ENCODE measurements at places on chromosomes 1 and 21.
A peak's percentile ranks its signal among the peaks of the same experiment; 100 is the strongest.

- no peak for DNase-seq
Measured at GRCh38 chr1:92441697-92442342, 44.9 kb downstream of the GFI1 start.

- no peak for DNase-seq
Measured at GRCh38 chr21:45990049-45990711, 8.6 kb downstream of the COL6A1 start.

- no peak for DNase-seq
Measured at GRCh38 chr1:4760088-4760487, 105.7 kb downstream of the AJAP1 start.

DNA sequence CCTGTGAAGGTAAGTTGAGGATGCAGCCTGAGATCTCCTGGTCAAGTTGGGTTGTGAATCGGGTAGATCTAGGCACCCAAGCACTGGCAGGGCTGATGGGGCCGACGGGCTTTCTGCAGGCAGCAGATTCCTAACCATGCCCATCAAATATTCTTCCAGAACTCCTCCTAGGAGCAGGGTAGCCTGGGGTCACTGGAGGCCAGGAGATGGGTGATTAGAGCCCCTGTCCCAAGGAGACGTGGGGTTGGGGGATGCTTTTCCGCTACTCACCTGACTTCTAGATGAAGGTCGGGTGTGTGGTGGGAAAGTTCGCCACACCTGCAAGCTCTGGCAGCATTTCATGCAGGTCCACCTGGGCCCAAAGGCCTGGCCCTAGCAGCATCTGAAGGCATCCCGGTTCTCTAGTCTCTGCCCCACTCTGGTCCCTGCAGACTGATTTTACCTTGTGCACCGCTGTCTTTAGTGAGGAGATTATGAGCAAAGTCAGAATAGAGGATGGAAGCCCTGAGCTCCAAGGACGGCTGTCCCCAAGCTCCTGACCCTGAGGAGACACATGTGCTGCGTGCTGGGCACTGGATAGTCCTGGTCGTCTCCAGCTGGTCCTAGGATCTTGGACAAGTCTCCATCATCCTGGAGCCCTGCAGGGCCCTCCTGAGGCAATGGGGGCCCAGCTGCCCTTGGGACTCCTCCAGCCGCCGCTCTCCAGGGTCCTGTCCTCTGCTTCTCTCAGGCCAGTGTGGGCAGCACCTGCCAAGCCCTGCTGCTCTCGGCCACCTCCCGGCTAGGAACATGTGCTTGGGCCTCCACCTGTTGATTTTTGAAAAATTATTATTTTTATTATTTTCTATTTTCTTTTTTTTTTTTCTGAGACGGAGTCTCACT lies 21.8 kb upstream of the C2CD2 start:
- peak; percentile 56 for DNase-seq

GRCh38 chr1:74731399-74732052 lies 1.3 kb downstream of the CRYZ start:
- no peak for DNase-seq

DNA sequence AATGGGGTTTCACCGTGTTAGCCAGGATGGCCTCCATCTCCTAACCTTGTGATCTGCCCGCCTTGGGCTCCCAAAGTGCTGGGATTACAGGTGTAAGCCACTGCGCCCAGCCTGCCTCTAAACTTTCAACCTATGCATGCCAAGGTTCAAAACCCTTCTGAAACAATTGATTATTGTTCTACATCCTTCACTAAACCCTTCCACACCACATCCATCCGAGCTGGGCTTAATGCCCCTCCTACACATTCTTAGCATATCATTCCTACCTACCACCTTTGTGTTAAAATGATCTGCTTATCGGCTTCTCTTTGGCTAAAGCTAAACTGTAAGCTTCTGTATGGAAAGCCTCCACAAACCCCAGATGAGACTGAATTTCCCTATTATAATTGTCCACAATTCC lies 40.8 kb upstream of the DOCK7 start:
- no peak for DNase-seq

- no peak for DNase-seq
Measured at GRCh38 chr1:35191429-35192055, 1.4 kb downstream of the SFPQ start.

DNA sequence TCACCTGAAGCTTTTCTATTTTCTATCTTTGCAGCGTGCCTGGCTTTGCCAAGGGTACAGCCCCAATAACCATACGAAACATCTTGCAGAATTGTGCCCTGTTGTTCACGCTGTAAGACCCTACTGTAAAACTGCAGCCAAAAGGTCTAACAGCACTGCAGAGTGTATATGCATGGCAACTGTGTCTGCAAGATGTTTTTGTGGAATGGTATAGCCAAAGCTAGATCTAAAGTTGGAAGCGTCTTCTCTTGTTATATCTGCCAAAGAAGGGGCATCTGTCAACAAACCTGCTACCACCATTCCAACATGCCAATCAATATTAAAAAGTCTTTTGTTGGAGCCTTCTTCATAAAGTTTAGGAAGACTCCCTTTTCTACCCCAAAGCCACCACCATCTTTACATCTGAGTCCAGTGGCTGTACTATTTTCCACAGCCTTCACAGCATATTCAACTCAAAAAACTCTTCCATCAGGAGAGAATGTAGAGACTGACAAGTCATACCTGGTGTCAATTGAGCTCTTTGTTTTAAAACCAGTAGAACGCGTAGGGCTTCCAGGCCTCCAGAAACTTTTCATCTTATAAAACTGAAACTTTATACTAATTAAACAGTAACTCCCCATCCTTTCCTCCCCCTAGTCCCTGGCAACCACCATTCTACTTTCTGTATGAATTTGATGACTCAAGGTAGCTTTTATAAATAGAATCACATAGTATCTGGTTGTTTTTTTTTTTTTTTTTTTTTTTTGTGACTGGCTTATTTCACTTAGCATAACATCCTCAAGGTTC lies 40.0 kb downstream of the ZSCAN20 start:
- no peak for DNase-seq

- DNase-seq: no peak
Measured at GRCh38 chr1:87757676-87758075, 429.0 kb downstream of the LMO4 start.

DNA sequence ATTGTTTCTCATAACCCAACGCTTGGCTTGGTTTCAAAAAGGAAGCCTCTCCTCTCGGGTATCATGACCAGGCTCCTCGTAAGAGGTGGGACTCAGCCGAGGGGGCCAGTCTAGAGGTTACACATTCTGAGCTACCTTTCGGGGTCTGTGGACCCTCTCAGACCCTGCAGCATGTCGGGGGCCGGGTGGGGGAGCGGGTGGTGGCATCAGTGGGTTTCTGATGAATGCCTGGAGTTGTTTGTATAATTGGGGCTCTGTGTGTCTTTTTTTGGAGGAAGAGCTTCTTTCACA lies 229.3 kb downstream of the CAMTA1 start:
- DNase-seq: no peak

DNA sequence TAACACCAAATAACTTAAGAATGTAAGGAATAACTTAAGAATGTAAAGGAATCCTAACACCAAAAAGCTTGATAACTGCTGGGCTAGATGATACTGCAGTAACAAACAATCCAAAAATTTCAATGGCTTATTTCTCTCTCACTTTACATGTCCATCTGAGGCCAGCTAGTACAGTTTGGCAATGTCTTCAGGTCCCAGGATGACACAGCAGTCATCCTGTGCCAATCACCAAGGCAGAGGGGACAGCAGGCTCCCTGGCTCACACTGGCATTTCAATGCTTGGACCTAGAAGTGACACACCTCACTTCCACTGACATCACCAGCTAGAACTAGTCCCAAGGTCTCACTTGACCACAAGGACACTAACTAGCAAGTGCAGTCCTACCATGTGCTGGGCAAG lies 15.3 kb downstream of the DNAJC11 start:
- DNase-seq: no peak

- DNase-seq: no peak
Measured at GRCh38 chr1:94351481-94351880, 66.7 kb upstream of the ABCD3 start.

- DNase-seq: peak; percentile 40
Measured at GRCh38 chr1:205505076-205505729, 734 bp downstream of the CDK18 start.

GRCh38 chr1:8379513-8380186 lies 61.7 kb downstream of the SLC45A1 start:
- no peak for DNase-seq

GRCh38 chr21:28683982-28684752 lies 308.5 kb downstream of the LTN1 start:
- DNase-seq: no peak

GRCh38 chr1:57536749-57537423 lies 113.0 kb upstream of the DAB1 start:
- no peak for DNase-seq

GRCh38 chr1:69045572-69045971 lies 522.1 kb upstream of the LRRC7 start:
- DNase-seq: no peak

DNA sequence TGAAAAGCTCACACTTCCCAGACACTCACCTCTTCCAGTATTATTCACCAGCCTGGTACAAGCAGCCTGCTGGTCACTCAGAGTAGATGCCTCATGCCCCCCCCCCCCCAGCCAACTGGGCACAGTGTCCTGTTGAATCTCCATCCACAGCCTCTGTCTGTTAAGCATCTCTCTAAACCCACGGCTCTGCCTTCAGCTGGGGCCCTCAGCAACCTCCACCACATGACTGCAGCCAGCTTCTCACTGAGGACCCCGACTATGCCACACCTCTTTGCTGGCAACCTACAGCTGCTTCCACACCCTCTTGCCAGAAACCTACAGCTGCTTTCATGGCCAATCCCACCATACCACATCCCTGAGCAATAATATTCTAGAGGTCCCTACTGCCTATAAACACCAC lies 113.1 kb downstream of the RHOU start:
- no peak for DNase-seq

DNA sequence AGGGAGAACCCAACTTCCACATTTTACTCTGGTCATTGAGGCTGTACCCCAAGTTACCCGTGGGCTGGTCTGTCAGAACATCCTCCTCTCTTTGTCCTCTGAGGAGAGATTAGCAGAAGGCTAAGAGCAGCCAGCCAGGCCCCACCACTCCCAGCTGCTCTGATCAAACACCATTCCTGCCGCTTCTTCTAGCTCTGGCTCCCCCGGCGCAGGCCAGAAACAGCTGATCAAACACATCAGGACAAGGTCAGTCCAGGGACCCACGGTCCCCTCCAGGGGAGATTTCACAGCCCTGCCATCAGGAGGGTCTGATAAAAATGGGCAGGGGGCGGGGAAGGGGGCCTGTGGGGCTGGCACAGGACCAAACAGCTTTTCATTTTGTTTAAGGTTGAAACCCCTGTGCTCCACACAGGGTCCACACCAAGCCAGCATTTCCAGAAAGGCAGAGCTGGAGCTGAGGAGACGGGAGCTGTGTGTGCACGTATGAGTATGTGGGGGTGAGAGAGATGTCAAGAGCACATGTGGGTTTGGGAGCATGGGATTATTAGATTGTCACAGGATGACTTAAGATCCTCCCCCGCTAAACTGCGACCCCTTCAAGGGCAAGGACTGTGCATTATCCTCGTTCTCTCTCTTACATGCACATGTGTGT lies 29.9 kb upstream of the EPHA8 start:
- DNase-seq: no peak

DNA sequence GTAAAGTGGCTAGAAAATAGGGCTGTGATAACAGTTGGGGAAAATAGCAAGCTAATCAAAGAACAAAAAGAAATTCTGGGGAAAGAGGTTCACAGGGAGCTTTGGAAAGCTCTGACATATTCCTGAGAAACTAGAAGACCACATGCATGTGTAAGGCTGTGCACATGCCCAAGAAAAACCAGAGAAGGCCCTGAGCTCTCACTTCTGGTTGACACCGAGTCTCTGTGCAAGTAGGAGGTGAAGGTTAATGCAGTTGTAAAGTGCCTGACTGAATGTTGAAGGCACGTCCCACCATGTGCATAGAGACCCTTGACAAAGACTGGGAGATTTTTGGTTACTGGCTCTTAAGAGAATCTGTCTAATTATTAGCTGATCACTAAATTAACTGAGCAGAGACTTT lies 261.0 kb downstream of the DYRK1A start:
- no peak for DNase-seq

DNA sequence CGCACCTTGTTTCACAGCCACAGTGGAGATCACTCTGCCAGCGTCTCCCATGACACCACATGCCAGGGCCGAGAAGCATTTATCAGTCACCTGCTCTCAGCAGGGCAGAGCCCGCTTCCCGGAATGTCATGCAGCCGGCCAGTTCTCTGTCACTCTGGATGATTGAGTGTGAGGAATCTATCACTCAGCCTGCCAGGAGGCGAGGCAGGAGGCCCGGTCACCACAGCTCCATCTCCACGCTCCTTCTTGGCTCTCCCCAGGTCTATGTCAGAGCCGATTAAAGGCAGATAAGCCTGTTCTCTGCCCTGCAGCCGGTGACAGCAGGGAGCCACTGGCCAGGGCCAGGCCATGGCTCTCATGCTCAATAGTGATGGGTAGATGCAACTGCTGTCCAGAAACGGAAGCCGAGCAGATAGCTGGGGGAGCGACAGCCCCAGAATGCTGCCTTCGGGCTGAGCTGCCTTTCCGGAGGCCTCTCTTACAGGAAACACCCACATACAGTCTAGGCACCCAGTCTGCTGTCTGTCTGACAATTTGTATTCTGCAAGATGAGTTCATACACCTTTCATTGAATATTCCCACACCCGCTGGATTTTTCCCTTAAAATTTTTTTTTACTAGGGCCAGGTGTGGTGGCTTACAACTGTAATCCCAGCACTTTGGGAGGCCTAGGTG lies 64.1 kb downstream of the ACTL8 start:
- no peak for DNase-seq

- no peak for DNase-seq
Measured at GRCh38 chr1:149928401-149928724, 760 bp upstream of the SF3B4 start.

DNA sequence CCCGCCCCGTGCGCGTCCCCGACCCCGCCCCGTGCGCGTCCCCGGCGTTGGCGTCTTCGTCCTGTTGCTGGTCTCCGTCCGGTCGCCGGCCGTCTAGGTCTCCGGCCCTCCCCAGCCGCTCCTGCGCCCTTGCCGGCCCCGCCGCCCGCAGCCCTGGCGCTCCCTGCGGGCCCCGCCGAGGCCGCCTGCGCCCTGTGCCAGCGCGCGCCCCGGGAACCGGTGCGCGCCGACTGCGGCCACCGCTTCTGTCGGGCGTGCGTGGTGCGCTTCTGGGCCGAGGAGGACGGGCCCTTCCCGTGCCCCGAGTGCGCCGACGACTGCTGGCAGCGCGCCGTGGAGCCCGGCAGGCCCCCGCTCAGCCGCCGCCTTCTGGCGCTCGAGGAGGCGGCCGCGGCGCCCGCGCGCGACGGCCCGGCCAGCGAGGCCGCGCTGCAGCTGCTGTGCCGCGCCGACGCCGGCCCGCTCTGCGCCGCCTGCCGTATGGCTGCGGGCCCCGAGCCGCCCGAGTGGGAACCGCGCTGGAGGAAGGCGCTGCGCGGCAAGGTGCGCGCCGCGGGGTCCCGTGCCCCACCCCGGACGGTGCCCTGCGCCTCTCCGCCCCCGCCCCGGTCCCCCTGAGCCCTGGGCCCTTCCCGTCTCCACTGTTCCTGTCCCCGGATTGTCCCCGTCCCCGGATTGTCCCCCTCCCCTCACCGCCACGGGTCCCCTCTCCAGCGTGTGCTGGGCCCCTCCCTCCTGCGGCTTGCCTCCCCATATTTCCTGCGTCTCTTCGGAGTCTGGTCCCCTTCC lies at the start of gene RNF187:
Gene RNF187, plus strand, starts transcription at position 47 of the 789 bp plus-strand sequence.
- peak; percentile 93 for DNase-seq

GRCh38 chr1:39346872-39347271 lies 142.4 kb downstream of the MACF1 start:
- no peak for DNase-seq
